ENCODE measurements at places on chromosomes 12 and 14.

DNA sequence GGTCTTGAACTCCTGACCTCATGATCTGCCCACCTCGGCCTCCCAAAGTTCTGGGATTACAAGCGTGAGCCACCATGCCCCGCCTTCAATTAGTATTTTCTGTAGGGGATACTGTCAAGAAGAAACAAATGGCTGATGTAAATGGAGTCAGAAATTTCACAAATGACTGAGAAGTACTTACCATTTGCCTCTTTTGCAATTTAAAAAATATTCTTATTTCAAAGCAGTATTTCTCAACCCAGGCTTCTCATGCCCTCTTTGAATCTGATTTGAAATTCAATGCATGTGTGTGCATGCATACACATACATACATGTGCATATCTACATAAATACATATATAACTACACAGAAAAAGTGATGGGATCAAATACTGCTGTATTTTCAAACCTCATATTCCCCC is 4.4 kb downstream of the PSMA6 start:
- DNase-seq, result no peak

DNA sequence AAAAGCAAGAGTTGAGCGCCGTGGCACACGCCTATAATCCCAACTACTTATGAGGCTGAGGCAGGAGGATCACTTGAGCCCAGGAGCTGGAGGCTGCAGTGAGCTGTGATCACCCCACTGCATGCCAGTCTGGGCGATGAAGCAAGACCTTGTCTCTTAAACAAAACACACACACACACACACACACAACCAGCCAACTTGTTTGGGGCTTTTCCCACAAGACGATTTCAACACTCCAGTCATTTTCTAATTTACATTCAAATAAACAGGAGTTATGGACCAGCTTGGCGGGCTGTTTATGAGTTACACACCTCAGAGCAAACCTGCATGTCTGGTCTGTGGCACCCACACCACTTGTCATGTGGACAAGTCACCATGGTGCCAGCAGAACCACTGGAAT is 6.7 kb downstream of the GLTP start:
- DNase-seq, result peak; percentile 58

- DNase-seq, result no peak
Measured at GRCh38 chr12:77343291-77343690, 277.9 kb upstream of the E2F7 start.

DNA sequence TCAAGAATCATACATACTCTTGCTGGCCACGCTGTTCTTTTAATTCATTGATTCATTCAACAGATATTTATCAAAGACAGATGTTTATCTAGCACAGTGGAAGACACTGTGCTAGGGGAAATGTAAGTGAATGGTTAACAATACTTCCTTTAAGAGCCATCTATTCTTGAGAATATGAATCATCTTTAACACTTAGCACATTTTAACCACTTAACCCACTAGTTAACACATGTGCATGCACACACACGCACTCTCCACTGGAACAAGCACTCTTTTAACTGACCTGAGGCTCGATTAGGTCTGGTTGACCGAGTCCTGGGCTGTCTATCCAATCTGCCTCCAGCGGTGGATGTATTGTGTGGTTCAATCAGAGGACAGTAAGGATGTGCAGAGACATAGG is 34.6 kb downstream of the LMNTD1 start:
- DNase-seq, result no peak

GRCh38 chr14:101153691-101154090 is 250.2 kb upstream of the RTL1 start:
- no peak for DNase-seq
